ENCODE measurements at places on chromosomes 11 and 22.

DNA sequence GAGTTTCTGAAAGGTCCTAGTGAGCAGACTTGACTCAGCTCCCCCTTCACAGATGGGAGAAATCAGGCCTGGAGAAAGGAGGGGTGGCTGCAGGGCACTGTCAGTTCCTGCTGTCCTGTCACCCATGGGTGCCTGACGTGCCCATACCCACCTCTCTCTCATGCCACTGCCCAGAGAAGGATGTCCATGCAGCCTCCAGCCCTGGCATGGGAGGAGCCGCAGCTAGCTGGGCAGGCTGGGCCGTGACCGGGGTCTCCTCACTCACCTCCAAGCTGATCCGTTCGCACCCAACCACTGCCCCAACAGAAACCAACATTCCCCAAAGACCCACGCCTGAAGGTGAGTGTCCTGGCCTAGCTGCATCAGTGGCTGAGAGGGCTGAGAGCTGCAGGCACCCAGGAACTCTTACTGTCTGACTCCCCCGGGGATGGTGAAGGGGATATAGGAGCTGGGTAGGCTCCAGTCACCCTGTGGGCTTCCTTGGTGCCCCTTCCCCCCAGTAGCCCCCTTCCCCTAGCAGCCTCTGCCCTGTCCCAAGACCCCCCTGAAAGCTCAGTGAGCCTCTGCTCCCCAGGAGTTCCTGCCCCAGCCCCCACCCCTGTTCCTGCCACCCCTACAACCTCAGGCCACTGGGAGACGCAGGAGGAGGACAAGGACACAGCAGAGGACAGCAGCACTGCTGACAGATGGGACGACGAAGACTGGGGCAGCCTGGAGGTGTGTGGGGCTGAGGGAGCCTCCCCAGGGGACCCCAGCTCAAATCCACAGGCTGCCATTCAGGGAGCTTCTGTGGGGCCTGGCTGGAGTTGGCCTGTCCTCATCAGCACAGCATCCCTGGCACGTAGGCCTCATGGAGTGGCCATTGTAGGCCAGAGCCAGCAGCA, 11.8 kb downstream of the SCYL1 start:
- no peak for DNase-seq

- no peak for DNase-seq
Measured at GRCh38 chr11:130467116-130467900, 18.9 kb downstream of the ADAMTS15 start.

- DNase-seq = no peak
Measured at GRCh38 chr22:34475886-34476285, 555.6 kb upstream of the LARGE1 start.

- DNase-seq = no peak
Measured at GRCh38 chr22:27347951-27348350, 453.6 kb downstream of the MN1 start.

GRCh38 chr11:134350381-134350780, 18.6 kb downstream of the GLB1L2 start:
- no peak for DNase-seq

- DNase-seq = no peak
Measured at GRCh38 chr22:24424901-24425775, 2.3 kb upstream of the ADORA2A start.

GRCh38 chr11:19597206-19597605, 115.4 kb upstream of the NAV2 start:
- no peak for DNase-seq

DNA sequence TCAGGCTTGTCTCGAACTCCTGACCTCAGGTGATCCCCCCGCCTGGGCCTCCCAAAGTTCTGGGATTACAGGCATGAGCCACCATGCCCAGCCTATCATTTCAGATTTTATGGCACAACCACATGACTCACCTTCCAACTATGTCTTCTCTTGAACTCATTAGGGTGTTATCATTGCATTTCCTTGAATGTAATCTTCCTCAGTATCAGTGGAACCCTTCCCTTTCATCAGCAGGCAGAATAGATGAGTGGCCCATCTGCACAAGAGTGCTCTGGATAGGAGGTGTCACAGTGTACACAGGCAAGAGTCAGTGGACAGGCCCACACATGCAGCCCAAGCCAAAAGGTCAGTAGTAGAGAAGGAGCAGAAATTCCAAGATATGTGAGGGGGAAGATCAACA, 29.1 kb upstream of the AQP11 start:
- DNase-seq = no peak

DNA sequence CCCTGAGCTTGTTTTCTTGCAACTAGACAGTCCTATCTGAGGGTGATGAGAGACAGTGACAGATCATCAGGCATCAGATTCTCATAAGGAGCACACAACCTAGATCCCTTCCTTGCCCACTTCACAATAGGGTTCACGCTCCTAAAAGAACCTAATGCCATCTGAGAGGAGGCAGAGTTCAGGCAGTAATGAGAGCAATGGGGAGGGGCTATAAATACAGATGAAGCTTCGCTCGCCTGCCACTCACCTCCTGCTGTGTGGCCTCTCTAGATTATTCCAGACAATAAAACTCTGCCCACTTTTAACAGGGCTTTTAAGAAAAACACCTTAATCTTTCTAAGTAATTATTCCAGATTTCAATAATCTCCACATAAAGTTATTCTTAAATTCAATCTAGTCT, 43.9 kb upstream of the PAK1 start:
- DNase-seq = no peak
